ACHN (cell line): ENCODE measurements at places on chromosomes 2 and 18.

DNA sequence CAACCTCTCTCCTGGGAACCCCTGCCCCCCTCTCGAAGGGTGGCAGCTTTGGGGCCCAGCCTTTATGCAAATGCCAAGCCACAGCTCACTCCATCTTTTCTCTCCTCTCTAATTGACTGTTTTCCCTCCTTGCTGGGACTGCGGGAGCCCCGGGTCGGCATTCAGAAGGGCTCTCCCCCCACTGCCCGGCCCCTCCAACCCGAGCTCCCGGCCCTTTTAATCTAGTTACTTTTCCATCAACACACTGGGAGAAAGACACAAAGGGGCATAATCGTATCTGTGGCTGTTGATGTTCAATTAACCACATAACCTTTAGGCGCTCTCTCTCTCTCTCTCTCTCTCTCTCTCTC, 95.4 kb downstream of the INHBB start:
- no peak for DNase-seq

- DNase-seq: no peak
Measured at GRCh38 chr2:35852-36251, 10.5 kb downstream of the FAM110C start.

GRCh38 chr2:183070942-183071844, 7.4 kb upstream of the DUSP19 start:
- DNase-seq: no peak

- no peak for DNase-seq
Measured at GRCh38 chr18:72869226-72870185, 1.7 kb upstream of the NETO1 start.

- DNase-seq: no peak
Measured at GRCh38 chr2:191740016-191740419, 62.1 kb downstream of the NABP1 start.

DNA sequence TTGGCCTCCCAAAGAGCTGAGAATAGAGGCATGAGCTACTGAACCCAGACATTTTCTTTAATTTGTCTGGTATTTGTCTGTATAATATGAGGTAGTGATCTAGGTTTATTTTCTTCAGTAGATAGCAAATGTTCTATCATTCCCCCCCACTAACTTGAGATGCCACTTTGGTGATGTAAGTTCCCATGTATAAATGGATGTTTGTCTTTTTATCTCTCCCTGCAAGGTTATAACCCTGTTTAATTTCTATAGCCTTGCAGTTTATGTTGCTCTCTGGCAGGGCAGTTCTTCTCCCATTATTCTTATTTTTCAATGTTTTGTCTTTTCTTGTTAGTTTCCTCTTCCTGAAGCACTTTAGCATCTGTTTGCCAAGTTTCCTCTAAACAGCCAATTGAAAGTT, 39.1 kb upstream of the MAP4K4 start:
- DNase-seq: no peak

GRCh38 chr2:100548771-100549170, 14.0 kb upstream of the PDCL3 start:
- DNase-seq: no peak

DNA sequence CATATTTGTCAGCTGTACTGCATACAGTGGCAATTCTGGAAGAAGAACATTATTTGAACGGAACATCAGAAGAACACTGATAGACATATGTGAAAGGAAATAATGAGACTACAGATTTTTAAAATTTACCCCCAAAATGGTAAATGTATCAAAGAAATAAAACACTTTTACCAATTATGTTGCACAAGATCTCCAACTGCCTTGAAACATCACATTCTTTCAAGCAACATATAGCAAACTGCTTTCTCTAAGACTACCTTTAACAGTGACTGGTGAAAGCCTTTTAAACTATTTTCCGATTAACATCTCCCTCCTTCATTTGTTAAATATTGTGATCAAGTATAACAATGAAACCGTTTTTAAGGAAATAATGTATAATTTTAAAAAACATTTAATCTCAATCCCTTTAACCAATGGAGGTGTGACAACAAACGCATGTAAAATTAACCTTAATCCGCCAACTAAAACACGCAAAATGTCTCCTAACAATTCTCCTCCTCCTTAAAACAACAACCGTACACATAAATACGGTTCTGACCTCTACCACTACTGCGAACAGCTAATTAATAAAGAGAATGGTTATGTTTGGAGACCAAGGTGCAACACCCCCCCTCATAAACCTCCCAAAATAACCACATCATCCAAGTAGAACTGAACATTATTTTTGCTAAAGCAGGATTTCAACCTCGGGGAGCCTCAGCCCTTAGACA, 2.4 kb downstream of the FBXO11 start:
- DNase-seq: no peak

- DNase-seq: no peak
Measured at GRCh38 chr2:2232167-2232566, 98.9 kb downstream of the MYT1L start.

DNA sequence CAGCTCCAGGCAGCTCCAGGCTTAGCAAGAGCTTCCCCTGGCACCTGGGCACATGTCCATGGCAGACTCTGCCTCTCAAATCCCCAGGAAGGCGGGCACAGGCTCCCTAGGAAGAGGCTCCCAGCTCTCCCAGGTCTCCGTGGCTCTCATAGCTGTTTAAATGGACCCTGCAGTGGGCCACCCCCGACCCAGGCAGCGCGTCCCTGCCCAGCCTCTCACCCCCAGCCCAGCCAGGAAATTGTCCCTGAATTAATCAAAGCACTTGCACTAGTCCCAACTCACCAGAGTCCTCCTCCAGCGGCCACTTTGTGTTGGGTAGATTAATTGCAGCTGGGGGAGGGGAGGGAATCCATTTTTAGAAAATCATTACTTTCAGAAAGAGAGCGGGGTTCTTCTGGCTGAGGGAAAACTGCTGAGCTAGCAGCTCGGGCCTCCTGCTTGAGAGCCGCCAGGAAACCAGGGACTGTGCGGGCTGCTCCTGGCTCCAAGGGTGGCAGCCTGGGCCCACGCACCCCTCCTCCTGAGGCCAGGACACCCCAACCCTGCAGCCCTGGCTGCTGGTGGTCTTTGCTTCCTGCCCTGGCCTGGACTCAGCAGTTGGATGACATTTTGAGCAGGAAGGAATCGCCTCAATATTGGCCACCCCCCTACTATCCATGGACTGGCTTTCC, 36.0 kb downstream of the SMAD7 start:
- DNase-seq: no peak

GRCh38 chr2:189022492-189022891, 48.3 kb downstream of the COL3A1 start:
- no peak for DNase-seq

GRCh38 chr18:40546875-40547274, 1408.2 kb upstream of the PIK3C3 start:
- no peak for DNase-seq

DNA sequence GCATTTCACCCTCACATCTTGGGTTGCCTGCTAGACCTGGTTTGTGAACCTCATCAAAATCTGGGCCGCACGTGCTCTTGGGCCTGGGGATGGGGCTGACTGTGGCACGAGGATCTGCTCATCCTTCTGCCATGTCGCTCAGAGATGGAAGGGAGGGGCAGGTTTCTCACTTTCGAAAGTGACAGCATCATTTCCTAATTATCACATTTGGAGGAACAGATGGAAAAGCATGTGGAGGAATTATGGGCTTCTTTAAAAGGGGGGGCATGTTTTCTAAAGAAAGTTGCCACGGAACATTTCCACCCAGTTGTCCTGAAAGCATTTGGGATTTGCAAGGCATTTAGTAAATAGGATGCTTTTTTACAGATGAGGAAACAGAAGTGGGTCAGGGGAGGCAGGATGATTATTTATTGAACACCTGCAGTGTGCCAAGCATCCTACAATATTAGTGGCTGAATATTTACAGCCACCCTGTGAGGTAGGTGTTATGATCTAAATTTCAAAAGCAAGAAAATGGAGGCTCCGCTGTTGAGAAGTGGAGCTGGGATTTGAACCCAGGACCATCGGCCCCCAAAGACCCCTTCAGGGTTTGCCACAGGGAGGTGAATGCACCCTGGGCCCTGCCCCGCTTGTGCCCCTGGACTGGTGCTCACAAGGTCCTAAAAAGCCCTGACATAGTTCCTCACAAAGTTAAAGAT, 104.2 kb upstream of the MYCN start:
- DNase-seq: no peak

DNA sequence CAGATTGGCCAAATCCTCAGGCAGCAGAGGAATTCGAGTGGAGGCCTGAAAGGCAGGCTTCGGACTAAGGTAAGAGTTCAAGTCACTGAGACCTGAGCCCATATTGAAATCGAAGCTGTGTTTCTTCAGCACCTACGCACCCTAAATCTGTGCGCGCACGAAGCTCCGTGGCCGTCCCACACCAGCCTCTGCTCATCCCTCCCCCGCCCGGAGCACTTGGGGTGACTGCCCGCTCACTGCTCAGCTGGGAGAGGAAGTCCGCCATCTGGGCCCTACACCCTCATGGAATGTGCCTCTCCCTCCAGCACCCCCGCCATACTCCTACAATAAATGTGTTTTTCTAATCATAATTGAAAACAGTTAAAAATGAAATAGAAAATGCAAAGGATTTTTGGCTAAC, 734.5 kb downstream of the GALR1 start:
- no peak for DNase-seq

- DNase-seq: no peak
Measured at GRCh38 chr18:77811503-77811902, 561.9 kb downstream of the GALR1 start.

DNA sequence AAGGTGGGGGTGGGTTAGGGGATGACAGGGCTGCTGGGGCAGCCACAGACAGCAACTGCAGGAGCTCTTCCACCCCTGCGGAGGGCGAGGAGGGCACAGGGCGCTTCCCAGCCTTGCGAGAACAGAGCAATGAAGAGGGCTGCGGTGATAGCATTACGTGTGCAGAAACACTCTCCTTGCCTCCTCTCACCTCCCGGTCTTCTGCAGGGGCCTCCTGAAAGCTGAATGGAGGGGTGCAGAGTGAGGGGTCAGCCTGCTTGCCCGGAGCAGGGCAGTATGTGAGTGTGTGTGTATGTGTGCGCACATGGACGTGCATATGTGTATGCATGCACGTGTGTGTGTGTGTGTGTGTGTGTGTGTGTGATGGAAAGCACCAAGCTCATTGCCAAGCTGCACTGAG, 29.5 kb upstream of the IL1R2 start:
- DNase-seq: no peak

DNA sequence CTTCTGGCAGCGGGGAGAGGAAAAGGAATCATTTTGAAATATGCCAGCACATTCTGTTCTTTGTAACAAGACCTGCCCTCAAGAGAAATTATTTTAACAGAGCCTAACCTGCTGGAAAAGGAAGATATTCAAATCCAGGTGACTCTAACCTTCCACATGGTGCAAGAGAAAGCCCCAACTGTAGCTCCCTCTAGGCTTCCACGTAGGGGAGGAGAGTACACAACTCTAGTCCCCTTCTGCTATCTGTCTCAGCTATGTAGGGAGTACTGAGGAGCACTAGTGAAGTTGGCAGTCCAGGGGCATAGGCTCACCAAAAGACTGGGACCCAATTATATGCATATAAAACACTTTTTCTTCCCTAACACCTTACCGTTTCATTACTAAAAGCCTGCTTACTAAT, 82.2 kb upstream of the SIX3 start:
- no peak for DNase-seq

DNA sequence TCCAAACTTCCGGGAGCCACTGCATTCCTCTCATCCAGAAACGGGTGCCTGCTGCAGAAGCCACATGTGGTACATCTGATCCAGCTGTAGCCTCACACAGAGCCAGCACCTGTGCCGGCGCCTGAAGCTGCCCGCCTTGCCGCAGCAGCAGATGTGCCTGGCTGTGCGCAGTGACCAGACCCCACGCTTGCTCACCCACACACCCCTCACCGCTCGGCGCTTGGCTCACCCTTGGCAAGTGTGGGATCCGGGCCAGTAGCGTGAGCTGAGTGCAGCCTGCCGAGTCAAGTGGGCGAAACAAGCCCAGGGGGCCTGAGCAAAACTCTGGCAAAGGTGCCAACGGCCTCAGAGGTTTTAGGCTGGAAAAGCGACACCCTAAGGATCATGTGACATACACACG, 220.1 kb upstream of the TMEFF2 start:
- no peak for DNase-seq

DNA sequence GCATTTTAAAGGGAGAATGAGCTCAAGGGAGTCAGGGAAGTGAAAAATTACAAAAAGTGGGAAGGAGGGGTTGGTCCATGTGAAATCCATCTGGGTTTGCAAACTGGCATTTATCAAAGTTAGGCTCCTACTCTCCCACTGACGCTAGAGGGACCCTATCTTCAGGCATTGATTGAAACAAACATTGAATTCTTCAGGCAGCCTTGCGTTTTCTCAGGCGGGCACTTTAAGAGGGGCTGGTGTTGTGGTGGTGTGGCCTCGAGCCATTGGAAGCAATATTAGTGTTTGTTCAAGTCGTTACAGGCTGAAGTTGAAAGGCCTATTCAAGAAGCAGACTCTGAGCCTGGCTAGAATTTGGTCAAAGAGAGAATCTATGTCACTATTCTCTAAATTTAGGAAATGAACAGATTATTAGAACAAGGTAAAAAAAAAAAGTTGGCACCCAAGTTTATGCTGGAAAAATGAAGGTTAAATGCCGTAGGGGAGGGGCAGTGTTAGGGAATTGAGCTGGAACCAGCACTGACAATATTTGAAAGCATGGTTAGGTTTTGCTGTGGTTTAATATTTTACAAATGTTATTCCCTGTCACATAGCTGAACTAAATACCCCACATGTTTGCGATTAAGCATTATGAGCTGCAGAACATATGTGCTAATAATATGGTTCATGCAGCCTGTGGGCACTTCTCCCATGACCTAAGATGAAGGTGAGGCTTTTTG, 36.8 kb downstream of the STON1 start:
- peak; percentile 21 for DNase-seq

DNA sequence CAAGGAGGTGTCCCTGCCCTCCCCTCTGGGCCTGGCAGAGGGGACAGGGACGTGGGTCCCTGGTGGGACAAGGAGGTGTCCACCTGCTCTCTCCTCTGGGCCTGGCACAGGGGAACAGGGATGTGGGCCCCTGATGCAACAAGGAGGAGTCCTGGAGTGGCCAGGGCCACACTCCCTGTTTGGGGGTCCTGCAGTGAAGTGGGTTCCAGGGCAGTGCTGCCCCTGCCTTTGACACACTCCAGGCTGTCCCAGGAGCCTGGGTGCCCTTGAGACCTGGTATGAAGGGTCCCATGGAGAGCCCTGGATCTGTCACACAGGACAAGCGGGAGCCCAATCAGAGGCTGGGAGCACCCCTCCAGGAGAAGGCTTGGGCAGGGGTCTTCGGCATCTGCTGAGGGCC, 75.8 kb upstream of the GPC1 start:
- no peak for DNase-seq

GRCh38 chr2:156147594-156148330, 184.8 kb downstream of the NR4A2 start:
- no peak for DNase-seq

GRCh38 chr2:110871637-110872036, 139.3 kb downstream of the ACOXL start:
- no peak for DNase-seq
